ENCODE measurements at places on chromosomes 5 and 9.

GRCh38 chr9:116516456-116516855 is 170.6 kb upstream of the TRIM32 start:
- no peak for DNase-seq

DNA sequence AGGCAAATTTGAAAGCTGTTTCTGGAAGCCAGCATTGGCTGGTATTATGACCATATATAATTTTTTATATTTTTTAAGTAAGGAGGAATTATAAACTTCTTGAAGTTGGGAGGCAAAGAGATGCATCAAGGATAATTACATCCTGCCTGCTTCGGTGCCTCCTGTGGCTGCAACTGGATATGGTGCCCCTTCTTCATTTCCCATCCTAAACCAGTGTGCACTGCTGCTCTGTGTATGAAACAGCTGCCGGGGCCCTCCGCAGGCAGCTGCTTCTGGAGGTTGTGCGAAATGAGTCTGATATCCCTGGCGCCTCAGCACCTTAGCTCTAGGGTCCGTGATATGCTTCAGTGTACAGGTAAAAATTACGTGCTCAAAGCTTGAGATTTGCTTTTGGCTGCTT is 304.2 kb downstream of the ENC1 start:
- DNase-seq = no peak

DNA sequence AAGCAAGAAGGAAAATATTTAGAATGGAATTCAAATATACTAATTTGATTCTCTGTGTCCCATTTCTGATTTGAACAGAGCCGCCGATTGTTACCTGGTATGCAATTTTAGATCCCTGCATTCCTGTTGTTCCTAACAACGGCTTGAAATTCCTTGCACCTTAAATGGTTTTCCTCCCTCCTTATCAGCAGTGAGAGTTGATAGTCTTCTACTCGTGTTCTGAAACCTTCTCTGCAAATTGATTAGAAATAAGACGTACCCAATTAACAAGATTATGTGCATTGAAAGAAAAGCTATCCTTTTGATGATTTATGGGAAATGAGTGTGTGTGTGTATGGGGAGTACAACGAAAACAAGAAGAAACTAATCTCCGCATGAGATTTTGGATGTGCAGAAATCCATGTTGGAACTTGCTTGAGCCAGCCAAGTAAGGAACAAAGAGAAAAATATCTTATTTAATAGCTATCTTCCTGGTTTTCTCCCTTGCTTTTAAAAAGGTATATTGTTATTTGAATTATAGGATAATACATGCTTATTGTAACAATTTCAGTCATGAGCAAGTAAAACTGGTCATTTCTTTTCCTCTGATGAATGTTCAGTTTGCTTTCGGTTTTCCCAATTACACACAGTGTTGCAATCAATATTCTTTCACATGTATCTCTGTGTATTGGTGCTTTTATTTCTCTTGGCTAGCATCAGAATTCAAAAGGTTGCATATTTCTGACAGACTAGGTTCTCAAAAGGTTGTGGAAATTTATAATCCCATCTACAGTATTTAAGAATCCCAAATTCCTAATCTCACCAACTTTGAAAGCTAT is 211.1 kb upstream of the ACTBL2 start:
- no peak for DNase-seq

DNA sequence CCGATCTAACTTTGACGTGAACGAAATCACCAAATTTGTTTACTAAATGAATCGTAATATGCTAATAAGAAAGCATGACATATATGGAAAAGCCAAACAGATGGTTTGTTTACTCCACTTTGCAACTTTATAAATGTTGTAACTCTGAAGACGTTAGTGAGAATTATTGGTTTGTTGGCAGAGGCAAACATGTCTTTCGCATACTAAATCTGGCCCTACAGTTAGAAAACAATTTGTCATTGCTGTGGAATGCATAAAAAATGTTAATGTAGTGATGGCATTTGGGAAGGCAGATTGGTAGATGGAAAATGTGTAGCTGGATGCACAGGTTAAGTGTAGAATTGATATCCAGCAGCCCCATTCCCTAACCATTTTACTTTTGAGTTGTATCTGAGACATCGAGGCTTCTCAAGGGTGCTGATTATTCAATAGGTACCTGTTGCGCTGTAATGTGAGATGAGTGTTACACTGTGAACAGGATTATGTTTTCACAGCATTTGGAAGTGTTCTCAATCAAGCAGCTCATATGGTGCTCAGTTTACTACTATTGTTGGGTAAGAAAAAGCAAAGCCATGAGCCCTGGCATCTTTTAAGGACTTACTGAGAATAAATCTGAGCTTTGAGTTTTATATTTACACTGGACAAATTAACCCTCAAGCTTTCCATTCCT is 444.8 kb downstream of the BNC2 start:
- no peak for DNase-seq

GRCh38 chr5:61468483-61468865 is 136.4 kb downstream of the ZSWIM6 start:
- no peak for DNase-seq

GRCh38 chr5:59537961-59538749 is 355.4 kb downstream of the PDE4D start:
- no peak for DNase-seq

DNA sequence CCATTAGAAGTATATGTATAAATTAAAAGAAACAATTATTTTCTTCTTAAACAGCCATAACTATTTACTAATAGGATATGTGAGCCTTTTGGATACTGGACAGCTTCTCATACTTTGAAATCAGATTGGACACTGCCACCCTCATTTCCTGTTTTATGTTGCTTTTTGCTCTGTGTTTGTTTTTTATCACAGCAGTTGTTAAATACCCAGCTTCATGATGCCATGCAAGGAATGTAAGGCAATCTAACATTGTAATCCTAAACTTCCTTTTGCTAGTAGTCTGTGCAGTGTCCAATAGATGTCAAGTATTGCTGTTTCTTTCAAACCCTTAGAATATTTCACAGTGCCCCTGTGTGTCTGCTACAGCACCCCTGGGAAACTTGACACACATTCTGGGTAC is 56.2 kb downstream of the CNTLN start:
- DNase-seq = no peak

DNA sequence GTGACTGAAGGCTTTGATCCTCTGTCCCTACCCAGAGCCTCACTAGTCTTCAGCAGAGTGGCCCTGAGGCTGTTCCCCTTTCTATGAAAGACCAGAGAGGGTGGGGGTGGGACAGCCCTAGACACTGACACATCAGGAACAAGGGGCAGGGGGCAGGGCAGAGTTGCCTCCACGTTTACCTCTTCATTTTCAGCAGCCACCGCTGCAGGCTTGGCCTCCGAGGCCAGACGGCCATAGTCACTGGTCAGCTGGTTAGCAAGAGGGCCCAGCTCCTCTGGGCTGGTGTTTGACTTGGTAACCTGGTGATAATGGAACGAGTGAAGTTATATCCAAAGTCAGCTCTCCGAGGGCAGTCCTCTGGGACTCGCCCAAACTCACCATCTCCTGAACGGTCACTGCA is 15.6 kb upstream of the TPM2 start:
- no peak for DNase-seq

DNA sequence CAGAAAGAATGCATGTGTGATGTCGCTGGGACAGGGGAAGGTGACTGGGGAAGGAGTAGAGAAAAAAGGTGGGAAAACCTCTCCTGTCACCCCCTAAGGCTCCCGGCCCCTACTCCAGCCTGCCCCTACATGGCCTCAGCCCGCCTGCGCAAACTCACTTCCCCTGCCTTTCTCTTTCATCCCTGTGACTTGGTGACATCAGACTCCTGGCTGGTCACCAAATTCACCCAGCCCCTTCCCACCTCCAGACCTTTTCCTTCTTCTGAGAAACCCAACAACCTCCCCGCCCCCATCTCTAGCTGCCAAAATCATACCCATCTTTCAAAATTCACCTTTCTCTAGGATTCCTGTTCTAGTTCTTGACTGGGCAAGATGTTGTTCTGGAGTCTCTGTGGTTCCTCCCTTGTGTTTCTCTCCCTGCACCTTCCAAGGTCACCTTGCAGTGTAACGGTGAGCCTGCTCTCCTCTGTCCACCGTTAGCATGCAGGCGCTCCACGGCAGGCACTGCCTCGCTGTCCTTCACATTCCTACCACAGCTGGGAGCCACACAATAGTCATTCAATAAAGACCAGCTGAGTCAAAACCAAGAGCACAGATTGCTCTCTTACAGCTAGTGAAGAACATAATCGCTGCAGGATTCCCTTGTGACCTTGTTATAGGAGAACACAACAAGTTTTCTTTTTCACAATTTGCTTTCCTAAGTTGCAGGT is 134.5 kb downstream of the FANCC start:
- no peak for DNase-seq

GRCh38 chr9:89781838-89782540 is 177.2 kb downstream of the GADD45G start:
- DNase-seq = no peak

GRCh38 chr5:126189862-126190261 is 233.3 kb upstream of the GRAMD2B start:
- DNase-seq = no peak

DNA sequence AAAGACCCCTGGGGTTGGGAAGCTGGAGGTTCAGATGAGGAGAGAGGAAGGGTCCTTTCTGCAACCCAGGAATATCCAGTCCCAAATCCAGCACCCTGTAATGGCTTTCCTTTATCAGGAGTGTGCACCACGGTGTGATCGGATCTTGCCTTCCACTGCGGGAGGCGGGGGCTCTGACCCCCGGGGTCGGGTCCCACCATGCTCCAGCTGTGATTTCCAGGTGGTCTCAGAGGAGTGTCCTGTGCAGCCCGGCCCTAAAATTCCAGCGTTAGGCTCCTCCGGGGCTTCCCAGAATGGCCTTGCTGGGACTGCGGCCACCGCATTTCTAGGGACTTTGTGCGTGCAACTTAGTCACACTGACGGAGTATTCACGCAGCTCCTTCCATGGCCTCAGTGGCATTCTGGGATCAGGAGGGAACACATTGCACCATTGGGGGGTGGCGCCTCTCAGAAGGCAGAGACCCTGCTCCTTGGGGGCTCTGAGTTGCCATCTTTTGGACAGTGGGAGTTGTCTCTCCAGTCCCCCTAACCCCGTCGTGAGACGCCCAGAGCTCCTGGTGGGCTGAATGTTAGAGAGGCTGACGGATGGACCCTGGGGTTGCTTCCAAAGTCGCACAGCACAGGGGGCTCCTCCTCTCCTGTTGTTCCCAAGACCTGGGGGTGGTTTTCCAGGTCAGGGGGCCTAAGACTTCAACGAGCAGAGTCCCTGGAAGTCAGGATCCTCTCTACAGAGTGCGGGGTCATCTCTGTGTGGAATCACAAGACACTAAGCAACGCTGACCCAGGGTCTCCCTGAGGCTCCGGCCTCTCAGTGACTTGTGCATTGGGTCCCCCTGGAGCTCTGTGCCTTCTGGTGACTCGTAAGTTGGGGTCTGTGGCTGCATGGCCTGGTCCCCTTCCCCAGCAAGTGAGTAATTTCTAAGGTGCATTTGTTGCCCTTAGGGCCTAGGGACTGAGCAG is 42.7 kb upstream of the IRX4 start:
- no peak for DNase-seq

Measured in left hindlimb (tissue), 1 donor.